ENCODE measurements at places on chromosomes 5 and 9. TPM values are rescaled to one million over a fixed set of nuclear protein-coding genes. Genes with fewer than 3 reads are reported as not detected.

- DNase-seq, result no peak
Measured at GRCh38 chr9:90054810-90055209, 450.0 kb downstream of the GADD45G start.

- no peak for DNase-seq
Measured at GRCh38 chr9:29176231-29176630, 1603.0 kb upstream of the C9orf72 start.

GRCh38 chr5:103587185-103587748, 24.7 kb upstream of the NUDT12 start:
- DNase-seq, result no peak

Gene FOXI1
- total RNA-seq, result 2.2 TPM

Gene CDC20B
- total RNA-seq, result not detected

Gene NEUROG1
- not detected for total RNA-seq

Measured in endothelial cell (in vitro differentiated cells).